ENCODE measurements at places on chromosomes 6 and 20.

GRCh38 chr6:87702589-87702945, 534 bp upstream of the AKIRIN2 start:
- peak; percentile 42 for DNase-seq

DNA sequence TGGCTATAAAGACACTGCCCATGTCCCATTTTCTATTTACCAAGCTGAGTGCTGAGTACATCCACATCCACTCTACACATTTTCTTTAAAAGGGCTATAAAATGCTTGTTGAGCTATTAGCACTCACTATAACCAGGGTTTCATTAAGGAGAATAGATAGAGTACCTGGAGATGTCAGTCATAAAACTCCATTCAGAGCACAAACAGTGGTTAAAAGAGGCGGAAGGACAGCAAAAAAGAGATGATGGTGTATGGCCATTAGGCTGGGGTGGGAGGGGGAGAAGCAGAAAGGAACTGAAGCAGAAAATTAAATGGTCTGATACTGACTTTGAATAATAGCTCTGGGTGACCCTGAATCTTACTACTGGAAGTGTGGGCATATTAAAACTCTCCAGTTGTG, 609.9 kb upstream of the MAP3K7 start:
- DNase-seq: no peak

DNA sequence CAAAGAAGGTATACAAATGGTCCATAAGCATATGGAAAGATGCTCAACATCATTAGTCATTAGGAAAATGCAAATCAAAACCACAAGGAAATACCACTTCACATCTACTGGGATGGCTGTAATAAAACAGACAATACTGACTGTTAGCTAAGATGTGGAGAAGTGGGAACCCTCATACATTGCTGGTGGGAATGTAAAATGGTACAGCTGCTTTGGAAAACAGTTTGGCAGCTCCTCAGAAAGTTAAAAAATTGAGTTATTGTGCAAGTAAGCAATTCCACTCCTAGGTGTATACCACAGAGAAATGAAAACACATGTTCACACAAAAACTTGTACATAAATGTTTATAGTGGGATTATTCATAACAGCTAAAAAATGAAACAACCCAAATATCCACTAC, 173.0 kb upstream of the JAG1 start:
- DNase-seq: no peak

- DNase-seq: no peak
Observed at GRCh38 chr20:44609006-44609515, 26.7 kb downstream of the PKIG start.

GRCh38 chr20:4170621-4171537, 155.5 kb upstream of the RNF24 start:
- no peak for DNase-seq

DNA sequence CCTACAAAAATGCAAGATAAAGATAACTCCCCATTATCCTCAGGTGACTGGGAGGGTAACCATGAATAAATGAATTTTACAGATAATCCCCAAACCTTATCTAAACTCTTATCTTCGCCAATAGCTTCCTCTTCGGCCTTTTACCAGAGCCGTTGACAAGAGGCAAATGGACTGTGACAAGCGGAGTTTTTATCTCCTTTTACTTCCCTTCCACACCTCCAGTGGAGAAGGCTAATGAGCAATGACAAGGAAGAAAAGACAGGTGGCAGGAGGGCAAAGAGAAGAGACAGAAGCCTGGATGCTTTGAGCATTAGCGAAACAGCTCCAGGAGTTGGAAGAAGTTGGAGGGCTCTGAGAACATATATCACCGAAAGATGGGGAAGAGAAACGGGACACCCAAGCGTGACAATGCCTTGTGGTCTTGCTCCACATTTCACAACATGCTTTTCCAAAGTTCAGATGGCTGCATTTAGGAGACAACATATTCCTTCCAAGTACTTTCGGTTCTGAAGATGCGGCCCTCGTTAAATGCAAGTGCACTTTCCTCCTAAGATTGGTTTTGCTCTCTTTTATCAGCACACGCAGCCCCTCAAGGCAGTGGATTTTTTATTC, 69.2 kb downstream of the PRDM1 start:
- no peak for DNase-seq

All from Daoy (cell line).